ENCODE measurements at places on chromosomes 11 and 22.
A peak's percentile ranks its signal among the peaks of the same experiment; 100 is the strongest.

DNA sequence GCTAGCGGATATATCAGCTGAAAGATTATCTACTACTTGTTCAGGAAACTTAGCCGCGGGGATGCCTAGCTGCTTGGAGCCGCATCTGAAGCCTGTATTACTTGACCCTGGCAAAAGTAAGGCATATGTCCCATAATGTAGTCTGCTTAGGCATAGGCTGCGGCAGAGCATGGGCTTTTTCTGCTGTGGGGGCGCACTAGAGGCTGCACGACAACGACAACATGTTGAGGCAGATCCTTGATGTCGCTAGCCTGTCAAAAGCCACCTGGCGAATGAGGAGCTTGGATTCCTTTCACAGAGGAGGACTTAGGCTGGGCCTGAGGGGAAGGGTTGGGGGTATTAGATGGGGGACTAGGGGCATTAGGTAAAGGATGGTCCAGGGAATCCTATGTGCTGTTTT, 1.1 kb upstream of the OR52N2 start:
- DNase-seq = no peak

GRCh38 chr11:21446939-21447590, 745.8 kb upstream of the ANO5 start:
- DNase-seq = peak; percentile 3

DNA sequence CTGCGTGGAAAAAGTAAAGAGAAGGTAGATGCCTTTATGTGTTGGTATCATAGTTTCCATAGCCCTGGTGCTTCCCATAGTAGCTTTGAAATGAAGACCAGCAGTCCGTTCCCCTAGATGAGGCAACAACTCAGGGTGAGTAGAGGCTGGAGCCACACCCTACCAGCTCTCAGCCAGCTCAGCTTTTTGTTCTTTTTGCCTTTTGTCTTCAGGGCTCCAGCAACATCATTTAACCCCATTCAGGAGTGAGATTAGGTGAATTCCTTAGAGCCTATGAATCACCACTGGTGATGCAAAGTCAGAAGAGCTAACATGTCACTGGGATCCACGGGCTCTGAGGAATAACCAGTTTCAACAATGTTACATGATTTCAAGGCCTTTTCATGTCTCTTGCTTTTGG, 14.0 kb upstream of the SESN3 start:
- DNase-seq = peak; percentile 99

DNA sequence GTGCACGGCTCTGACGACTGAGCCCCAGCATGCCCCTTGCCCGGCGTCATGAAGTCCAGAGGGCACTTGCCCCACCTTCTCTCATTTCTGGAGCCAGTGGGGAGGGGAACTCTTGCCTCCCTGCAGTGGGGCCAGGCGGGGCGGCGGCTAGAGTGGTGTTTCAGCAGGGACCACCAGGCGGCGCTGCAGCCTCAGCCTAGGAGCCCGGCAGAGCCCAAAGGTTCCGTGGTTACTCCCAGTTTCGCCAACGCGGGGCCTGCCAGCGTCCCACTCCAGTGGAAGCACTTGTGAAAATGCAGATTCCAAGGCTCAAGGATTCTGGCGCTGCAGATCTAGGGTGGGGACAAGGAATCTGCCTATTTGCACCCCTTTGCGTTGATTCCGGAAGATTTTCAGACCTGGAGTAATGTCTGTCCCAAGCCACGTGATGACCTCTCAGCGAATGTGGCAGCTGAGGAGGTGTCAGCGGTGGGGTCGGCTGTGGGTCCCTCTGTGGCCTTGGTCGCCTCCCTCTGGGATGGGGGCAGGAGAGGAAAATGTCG, 55.7 kb downstream of the CD82 start:
- DNase-seq = peak; percentile 62

- peak; percentile 96 for DNase-seq
Observed at GRCh38 chr22:31753634-31754501, at the start of gene DEPDC5. DEPDC5 (plus strand) TSS chr22:31754019; CDS start chr22:31754922, 903 bp downstream.

DNA sequence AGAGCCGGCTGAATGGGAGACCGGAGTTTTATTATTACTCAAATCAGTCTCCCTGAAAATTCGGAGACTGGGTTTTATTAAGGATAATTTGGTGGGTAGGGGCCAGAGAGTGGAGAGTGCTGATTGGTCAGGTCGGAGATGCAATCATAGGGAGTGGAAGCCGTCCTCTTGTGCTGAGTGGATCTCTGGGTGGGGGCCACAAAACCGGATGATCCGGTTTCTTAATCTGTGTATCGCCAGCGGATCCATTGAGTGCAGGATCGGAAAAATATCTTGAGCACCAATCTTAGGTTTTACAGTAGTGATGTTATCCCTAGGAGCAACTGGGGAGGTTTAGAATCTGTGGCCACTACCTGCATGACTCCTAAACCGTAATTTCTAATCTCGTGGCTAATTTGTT, 886 bp upstream of the NIPSNAP1 start:
- DNase-seq = peak; percentile 35

DNA sequence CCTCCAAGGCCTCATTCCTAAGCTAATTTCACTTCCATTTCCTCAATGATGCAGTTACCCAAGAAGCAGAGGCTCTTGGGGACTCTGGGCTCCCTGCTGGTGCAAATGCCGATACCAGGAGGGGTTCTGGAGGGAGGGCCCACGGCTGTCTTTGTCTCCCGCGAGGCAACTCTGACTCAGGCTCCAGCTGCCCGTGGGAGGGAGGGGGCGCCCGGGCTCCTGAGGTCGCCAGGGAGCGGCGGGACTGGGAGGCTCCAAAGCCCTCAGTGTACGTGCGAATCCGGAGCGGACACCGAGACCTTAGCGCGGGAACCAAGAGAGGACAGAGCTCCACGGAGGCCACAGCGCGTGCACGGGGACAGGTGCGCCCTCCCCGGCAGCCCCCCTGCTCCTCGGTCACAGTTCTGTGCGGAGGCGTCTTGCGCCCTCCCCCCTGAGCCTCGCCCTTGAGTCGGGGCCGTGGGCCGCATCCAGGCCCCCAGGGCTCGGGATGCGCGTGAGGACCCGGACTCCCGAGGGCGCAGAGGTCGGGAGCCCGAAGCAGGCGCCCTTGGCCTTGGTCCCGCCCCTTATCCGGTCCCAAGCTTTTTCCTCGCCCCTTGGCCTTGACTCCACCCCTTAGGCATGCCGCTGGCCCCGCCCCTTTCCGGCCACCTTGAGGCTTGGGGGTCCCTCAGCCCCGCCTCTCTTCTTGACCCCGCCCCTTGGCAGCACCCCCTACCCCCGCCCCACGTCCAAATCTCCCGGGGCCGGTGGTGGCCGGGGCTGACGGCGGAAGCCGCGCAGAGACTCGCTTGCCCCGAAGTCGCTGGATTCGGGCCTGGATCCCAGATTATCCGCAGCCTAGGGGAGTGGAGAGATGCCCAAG, 4.7 kb upstream of the SHISA8 start:
- DNase-seq = peak; percentile 39

- DNase-seq = peak; percentile 23
Observed at GRCh38 chr11:76670485-76671236, at the start of gene LRRC32. LRRC32 (minus strand) TSS chr11:76670747; CDS start chr11:76665954, 4,793 bp downstream.

DNA sequence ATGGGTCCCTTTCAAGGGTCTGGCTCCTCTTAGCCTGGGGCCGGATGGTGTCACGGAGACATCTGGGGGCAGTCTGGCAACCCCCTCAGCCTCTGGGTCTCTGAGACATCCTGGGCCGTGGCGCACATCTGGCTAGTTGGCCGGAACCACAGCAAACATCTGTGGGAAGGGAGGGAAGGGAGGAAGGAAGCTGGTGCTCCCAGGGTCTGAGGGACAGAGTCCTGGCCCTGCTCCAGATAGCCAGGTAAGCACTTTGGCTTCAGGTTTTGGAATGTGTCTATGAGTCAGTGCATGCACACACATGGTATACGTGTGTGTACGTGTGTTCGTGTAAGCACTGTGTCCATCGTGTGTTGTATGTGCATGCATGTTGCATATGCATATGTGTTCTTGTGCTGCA, 225.1 kb downstream of the MN1 start:
- DNase-seq = peak; percentile 66

- peak; percentile 90 for DNase-seq
Observed at GRCh38 chr11:74319139-74319816, 7.8 kb upstream of the P4HA3 start.

- DNase-seq = peak; percentile 83
Observed at GRCh38 chr11:15816260-15816871, 540.0 kb downstream of the SOX6 start.

DNA sequence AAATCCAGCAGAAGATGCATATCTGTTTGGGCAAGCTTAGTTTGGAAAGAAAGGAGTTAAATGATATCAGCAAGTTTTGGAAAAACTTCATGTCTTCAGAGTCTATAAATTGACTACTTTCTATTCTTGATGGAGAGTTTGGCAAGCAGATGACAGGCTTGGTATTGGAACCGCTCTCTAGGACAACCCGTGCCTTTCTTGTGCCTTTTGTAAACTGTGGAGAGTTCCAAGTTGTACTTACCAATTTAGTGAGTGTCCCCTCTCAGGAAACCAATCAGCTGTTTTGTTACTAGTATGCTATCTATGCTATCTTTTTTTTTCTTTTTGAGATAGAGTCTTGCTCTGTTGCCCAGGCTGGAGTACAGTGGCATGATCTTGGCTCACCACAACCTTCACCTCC, 43.7 kb upstream of the CTTN start:
- DNase-seq = no peak

DNA sequence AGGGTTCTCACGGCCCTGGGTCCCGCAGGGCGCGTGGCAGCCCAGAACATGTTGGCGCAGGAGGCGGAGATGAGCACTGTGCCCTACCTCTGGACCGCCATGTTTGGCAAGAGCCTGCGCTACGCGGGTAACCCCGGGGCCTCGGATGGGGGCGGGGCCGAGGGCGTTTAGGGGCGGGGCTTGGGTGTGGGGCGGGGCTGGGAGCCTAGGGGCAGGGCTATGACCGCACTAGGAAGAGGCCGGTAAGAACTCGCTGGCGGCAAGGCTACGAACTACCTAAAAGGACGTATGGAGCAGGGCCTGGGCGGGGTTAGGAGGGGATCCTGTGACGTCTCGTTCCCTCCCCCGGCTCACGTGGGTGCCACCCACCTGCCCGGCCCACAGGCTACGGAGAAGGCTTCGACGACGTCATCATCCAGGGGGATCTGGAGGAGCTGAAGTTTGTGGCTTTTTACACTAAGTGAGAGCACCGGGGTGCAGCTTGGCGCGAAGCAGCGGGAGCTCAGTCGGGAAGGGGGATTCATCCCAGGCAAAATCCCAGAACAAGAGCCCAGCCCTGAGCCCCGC, 2.8 kb upstream of the LZTR1 start:
- DNase-seq = peak; percentile 90

- DNase-seq = no peak
Observed at GRCh38 chr22:48554893-48555572, 1272.6 kb downstream of the BRD1 start.
